ENCODE measurements at places on chromosomes 4 and X.

GRCh38 chr4:90943311-90943710 is 816.1 kb downstream of the CCSER1 start:
- DNase-seq, result no peak

DNA sequence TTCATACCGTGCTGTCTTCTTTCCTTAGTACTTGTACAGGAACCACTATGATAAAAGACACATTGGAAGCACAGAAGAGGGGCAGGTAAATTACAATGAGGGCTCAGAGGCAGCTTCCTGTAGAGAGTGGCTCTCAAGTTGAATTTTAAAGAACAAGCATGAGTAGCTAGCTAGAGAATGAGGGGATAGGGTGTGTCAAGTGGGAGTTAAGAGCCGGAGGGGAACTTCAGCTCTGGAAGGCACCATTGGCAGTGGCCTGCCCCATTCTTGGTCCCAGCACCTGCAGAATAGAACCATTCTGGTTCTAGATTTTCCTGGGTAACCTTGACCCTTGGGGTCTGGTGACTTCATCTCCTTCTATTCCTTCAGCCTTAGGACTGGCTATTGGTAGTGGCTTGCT is 34.0 kb upstream of the JADE1 start:
- no peak for DNase-seq

- no peak for DNase-seq
These were observed 42.4 kb downstream of the WDR1 start for GRCh38 chr4:10074076-10074766.

GRCh38 chr4:58301376-58301999 is 1191.3 kb upstream of the IGFBP7 start:
- no peak for DNase-seq

- DNase-seq, result no peak
These were observed 67.7 kb upstream of the SPANXN2 start for GRCh38 chrX:143788265-143788664.

- DNase-seq, result no peak
These were observed 69.6 kb downstream of the MAML3 start for GRCh38 chr4:140084385-140084784.

GRCh38 chrX:118928151-118928550 is 46.3 kb upstream of the LONRF3 start:
- no peak for DNase-seq

- no peak for DNase-seq
These were observed 24.2 kb downstream of the FAM156A start for GRCh38 chrX:52933976-52934703.
